Stimulated activated CD8-positive, alpha-beta memory T cell treated with anti-CD3 and anti-CD28 coated beads, Interleukin-2, amount 100 ng/mL, for 48 hours (primary cell): ENCODE measurements at places on chromosomes 3 and 15.
A peak's percentile ranks its signal among the peaks of the same experiment; 100 is the strongest.

- peak; percentile 39 for DNase-seq
Observed at GRCh38 chr15:72199721-72200212, 2.2 kb upstream of the GRAMD2A start.

- no peak for DNase-seq
Observed at GRCh38 chr3:129577925-129578786, 28.3 kb downstream of the PLXND1 start.

GRCh38 chr3:14946739-14947099 lies 664 bp upstream of the NR2C2 start:
- no peak for DNase-seq

DNA sequence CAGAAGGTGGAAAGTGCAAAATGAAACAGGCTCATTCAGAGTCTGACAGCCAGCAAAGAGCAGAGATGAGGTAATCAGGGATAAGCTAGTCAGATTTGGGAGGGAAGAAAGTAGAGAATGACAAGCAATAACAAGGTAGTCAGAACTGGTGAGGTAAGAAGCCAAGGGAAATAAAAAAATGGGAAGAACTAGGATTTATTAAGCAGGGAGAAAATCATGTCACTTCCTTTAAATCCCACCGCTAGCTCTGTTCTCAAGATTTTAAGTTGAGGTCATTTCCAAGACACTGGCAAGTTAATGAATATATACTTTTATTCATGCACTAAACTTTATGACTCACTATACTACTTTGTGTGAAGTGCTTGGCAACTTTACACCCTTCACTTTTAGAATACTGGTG lies 1106.8 kb downstream of the IGSF11 start:
- no peak for DNase-seq

DNA sequence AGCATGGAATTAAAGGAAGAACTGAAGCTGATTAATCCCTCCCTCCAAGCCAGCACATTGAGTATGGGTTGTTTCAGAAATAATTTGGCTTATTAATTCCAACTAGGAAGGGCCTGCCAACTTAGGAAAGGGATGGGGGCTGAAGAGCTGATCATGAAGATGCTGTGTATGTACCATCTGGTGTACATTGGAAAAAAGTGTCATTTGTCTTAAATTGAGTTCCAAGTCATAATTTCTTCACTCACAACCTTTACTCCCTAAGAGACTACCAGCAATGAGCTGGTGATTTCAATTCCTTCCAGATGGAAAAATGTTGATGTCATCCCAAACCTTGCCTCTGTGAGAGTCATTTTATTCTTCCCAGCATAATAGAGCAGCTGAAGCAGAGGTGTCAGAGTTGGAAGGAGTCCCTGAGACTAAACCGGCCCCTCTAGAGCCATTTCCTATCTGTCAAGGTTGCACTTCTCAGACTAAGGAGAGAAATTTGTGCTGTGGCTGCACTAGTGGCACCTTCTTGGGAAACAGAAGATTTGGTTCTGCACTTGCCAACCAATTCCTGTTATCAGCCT lies 79.4 kb downstream of the GTPBP8 start:
- DNase-seq = no peak

GRCh38 chr15:29556380-29556779 lies 265.9 kb downstream of the TJP1 start:
- DNase-seq = no peak
